ENCODE measurements at places on chromosomes 7 and 10.

- DNase-seq: no peak
Observed at GRCh38 chr10:59672150-59672875, 37.3 kb downstream of the SLC16A9 start.

- no peak for DNase-seq
Observed at GRCh38 chr7:15795393-15795792, 108.9 kb upstream of the MEOX2 start.

DNA sequence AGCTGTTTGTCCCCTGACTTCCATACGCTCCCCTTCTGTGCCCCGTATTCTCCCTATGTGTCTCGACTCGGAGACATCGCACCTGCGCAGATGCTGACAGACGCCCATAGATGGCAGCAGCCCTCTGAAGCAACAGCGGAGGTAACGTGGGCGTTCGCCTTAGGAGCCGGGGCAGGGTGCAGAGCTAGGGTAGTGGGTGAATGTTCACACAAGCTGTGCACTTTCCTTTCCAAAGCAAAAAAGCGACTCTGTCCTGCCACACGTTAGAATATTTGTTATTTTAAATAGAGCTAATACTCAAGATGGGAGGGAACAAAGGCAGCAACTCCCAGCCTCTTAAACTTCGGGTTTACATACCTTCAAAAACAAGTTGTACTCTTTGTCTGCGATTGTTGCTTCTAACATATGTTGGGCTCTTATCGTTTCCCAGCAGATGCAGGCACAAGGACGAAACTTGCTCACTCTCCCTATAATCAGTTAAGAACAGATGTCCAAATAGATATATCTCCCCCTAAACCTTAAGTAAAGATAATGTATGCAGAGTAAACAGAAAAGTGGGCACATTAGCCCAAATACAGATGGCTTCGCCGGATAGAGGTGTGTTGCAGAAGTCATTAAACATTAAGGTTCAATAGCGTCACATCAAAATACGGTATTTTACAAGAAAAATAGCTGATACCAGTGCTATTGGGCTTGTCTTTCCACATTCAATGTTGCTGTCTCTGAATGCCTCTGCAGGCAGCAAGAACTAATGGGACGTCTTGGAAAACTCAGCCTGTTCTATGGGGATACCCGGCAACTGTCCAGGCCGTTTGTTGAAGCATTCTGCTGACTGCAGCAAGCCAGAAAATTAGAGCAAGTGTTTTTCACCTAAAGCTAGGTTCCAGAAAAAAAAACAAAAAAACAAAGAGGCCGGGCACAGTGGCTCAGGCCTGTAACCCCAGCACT lies 340.3 kb upstream of the PRKCQ start:
- no peak for DNase-seq

- DNase-seq: no peak
Observed at GRCh38 chr10:101256387-101256786, 27.1 kb upstream of the LBX1 start.

DNA sequence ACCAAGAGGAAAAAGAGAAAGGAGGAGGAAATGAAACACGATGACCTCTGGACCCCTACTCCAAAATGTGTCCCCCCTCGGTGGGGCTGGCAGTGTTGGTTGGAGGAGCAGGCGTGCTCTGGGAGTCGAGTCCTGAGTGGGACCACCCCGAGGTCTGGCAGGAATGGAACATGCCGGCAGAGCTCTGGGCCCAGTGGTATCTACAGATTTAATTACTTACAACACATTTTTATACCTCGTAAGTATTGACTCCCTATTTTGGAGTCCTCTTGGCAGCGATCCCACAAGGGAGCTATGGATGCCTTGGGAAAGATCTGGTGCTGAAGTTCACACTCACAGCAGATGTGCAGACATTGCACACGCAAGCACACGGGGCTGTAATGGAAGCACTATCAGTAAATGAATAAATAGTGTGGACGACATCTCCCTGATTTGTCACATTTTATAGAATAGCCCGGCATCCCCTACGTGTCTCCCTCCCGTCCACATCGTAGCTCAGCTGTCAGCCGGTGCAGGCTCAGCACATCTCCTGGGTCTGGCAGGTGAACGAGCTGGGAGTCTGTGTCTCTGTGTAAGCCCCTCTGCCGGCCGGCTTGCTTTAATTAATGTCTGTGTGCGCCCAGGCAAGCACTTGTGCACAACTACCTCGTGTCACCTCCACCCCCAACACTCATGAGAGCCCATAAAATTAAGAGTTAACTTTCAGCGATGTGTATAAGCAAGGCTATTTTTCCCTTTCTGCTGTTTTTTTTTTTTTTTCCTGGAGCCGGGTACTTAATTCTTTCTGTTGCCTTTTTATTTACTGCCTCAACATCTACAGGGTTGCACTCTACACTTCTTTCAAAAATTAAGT lies 603.2 kb downstream of the LRMDA start:
- DNase-seq: no peak

DNA sequence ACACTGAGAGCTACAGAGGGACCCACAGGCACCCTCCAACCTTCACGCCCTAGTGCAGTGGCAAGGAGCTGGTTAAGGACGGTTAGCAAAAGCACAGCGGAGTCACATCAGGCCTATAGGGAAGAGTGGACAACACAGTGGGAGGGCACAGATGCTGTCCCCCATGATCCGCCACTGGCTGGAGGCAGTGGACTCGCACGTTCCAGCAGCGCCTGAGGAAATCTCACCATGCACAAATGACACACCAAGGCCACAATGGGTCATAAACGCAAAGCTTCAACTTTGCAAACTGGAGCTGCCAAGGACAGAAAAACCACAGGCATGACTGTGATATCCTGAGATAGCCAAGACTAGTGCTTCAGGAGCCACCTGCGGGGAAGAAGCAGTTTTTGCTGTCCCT lies 58.8 kb downstream of the GRB10 start:
- no peak for DNase-seq

DNA sequence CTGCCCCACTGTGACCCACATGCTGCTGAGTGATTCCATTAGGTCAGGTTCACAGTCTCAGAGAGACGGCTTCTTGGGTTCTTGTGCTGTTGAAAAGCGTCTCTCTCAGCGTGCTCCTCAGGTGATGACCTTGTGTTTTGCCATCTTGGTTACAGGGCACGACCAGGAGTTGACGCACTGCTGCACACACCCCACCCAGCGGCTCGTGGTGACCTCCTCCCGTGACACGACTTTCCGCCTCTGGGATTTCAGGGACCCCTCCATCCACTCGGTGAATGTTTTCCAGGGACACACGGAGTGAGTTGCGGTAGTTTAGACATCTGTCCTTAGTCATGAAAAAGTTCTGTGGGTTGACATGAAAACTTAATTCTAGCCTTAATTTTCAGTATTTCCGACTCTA lies 48.8 kb downstream of the WDR37 start:
- no peak for DNase-seq

GRCh38 chr10:58951746-58952145 lies 224.7 kb upstream of the PHYHIPL start:
- no peak for DNase-seq

DNA sequence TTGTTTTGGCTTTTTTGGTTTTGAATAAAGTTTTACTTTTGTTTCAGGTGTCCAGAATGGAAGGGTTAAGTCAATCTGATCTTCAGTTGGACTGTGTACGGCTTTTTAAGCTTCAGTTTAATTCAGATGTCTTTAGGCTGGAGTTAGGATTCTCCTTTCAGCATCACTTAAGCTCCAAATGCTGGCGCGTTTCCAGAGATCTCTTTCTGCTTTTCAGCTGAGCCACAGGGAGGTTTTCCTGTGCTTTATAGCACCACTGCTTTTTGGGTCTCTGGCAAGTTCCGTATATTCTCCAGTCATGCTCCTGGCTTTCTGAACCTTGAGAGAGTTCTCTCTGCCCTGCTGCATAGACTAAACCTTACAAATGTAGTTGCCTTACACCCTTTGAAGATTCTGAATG lies 60.0 kb downstream of the VTI1A start:
- DNase-seq: no peak

DNA sequence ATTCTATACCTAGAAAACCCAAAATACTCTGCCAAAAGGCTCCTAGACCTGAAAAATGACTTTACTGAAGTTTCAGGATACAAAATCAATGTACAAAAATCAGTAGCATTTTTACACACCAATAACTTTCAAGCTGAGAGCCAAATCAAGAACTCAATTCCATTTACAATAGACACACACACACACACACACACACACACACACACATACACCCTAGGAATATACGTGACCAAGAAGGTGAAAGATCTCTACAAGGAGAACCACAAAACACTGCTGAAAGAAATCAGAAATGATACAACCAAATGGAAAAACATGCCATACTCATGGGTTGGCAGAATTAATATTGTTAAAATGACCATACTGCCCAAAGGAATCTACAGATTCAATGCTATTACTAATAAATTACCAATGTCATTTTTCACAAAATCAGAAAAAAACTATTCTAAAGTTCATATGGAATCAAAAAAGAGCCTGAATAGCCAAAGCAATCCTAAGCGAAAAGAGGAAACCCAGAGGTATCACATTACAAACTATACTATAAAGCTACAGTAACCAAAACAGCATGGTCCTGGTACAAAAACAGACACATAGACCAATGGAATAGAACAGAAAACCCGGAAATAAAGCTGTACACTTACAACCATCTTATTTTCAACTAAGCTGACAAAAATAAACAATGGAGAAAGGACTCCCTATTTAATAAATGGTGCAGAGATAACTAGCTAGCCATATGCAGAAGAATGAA lies 122.0 kb downstream of the MICU1 start:
- no peak for DNase-seq

DNA sequence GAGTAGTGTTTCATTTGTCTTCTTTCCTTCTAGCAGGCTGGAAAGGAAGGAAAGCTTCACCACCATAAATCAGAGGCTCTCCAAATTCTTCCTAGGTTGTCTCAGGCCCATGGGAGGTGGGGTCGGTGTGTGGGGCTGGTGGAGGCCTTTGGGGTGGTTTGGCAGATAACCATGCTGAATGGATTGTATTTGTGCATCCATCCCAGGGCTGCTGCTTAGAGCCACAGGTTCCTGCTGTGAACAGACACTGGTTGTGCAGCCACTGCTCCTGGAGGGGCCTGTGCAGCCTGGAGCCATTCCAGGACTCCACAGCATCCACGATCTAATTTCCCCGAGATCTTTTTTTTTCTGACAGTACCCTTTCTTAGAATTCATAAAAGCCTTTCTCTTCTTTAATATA lies 741.8 kb downstream of the SUGCT start:
- DNase-seq: no peak

DNA sequence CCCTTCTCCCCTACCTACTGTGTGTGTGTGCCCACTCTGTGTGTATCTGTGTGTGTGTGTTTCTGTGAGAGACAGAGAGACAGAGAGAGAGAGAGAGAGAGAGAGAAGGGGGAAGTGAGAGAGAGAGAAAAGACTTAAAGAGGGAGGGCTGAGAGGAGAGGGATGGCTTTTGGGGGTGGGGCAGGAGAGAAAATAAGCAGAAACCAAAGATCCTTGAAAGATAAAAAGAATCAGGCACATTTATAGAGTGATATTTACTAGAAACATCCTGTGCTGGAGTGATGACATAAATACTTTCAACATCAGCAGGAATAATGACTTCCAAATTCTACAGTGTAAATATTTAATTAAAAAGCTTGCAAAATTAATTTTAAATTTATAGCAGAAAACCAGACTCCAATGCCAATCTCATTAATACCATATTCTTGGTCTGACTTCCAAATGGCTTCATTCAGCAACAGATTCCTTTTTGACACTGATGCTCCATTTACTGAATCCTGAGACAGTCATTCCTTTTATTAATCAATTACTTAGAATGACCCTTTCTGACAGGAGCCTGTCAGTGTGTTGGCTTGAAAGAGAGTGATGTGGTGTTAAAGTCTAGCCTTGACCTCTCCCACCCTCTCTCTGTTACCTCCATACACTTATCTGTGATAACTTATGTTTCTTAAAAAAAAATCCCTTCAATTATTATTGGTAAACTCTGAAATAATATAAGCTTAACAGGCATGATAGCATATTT lies 41.7 kb upstream of the WNT2 start:
- DNase-seq: no peak

- no peak for DNase-seq
Observed at GRCh38 chr7:94422827-94423460, 28.2 kb downstream of the COL1A2 start.

DNA sequence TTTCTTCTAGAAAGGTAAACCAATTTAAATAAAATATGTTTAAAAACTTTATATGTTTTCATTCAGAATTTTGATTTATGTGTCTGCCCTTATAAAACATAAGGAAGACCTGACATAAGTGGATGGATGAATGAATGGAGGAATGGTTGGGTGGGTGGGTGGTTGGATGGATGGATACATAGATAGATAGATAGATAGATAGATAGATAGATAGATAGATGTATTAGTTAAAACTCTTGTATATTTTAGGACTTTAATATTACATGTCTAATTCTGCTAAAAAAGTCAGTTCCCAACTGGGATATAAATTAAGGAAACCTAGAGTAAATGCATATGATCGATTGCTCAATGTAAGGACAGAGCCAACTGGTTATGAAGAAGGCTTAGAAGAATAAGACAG lies 156.3 kb upstream of the WNT16 start:
- DNase-seq: no peak

GRCh38 chr7:120554960-120555571 lies 282.1 kb downstream of the KCND2 start:
- DNase-seq: peak; percentile 70

DNA sequence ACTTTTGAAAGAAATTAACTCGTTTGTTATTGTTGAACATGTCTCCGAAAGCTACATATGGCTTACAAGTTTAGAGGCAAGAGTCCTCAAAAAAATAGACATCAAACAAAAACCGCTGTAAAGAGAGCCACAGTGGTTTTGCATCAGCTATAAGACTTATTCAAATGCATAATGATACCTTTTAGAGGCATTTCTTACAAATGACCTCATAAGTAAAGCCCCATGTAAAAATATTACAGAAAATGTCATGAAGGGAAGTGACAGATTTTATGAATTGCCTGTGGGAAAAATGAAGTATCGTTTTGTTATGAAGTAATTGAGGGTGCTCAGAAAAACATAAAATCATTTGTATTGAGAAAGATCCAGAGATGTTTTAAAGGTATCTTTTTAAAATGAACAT lies 598.0 kb downstream of the NXPH1 start:
- DNase-seq: no peak

- no peak for DNase-seq
Observed at GRCh38 chr7:111401516-111401915, 160.8 kb downstream of the IMMP2L start.

DNA sequence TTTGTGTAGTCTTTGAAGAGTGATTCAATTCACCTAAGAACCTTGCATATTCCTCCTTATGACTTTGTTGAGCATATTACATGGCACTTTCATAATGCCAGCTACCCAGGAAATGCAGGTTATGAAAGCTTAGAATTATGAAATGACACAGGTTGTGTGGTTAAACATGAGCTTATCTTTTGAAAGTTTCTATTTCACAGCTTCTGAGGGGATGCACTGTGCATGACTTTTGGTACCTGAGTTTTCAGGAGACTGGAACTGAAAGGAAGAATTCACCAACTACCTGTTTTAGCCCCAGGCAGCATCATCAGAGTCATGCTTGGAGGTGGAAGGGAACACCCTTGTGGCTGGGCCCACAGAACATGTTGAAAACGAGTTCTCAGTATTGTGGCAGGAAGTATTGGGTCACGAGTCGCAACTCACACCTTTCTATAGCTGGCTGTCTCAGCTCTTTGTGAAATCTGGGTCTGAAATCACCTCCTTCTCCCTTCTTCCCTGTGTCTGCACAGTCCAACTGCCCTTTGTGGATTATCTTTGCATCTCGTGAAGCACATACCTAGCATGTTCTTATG lies 228.2 kb downstream of the PTEN start:
- no peak for DNase-seq

Measured in NCI-H1048 (cell line).